ENCODE measurements at places on chromosomes 3 and 15.

DNA sequence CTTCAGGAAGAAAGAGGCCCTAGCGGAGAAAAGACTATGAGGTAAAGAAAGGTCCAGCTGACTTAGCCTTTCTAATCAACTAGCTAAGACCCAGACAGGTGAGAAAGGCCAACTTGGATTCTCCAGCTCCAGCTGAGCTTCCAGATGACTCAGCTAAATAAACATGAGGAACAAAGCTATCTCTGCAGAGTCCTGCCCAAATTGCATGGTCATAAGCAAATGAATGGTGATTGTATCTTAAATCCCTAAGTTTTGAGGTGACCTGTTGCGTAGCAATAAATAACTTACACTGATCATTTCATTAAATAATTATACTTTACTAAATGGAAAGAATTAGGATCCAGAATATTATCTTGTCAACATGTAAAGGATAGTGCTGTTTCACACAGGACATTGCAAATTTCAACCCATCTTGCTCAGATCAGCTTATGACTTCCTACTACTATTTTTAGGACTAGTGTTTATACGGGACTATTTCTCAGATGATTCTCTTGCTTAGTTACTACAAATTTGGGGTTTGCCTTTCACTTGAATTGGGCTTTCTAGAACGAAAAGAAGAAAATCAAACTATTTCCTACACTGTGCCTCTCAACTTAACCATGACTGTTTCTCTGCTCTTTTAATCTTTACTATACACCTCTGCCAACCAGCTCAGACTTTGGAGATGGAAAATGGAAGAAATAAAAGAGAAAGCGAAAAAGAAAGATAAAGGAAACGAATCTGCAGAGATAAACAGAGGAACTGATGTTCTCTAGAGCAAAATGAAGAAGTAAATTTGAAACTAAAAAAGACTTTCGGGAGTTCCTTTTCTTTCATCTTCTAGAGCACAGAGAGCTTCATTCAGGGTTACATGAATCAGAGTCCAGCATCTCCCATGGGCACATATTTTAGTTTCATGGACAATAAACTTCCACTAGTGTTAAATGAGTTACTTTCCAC, 6.6 kb upstream of the ADGRG7 start:
- no peak for DNase-seq

- DNase-seq: no peak
These were observed 14.8 kb downstream of the MUC13 start for GRCh38 chr3:124919756-124920155.

DNA sequence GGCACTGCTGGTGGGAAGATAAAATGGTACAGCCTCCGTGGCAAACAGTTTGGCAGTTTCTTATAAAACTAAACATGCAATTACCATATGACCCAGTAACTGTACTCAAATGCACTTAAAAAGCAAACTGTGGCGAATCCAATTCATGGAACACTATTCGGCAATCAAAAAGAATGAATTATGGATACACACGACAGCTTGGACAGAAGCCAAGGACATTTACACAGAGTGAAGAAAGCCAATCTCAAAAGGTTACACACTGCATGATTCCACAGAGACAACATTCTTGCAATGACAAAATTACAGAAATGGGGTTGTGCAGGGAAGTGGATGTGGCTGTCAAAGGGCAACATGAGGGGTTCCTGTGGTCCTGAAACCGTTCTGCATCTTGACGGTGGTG, 122.1 kb upstream of the IQSEC1 start:
- DNase-seq: no peak

DNA sequence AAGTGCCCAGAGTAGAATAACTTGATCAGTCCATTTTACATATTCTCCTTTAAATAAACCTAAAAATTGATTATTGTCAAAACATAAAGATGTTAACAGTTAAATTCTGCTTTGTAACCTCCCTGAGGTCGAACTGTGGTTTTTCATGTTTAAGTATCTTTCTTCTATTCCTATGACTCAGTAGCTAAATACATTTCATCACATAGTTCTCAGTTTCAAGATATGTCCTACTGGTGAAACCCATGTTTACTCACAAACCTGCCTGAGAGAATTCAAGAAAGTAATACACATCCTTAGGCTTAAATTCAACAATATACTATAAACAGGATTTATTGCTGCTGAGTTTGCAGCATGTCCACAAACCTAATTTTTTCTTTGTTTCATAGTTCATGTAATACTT, 692.9 kb downstream of the ZPLD1 start:
- no peak for DNase-seq

DNA sequence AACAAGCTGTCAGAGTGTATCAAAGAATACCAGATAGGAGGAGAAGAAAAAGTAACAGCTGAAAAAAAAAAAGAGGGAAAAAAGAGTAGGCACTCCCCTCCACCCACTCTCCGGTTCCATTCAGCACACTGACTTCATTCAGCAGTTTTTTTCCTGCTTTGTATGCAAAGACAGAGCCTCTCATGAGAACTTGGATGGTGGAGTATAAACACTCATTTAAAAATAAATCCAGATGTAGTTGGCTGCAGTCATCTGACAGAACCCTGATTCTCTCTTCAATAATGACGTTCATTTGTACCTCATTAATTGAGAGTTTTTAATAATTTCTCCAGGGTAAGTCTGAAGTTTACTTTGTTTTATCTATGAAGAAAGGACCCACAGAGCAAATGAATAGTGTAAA, 81.0 kb downstream of the TMEM108 start:
- no peak for DNase-seq

DNA sequence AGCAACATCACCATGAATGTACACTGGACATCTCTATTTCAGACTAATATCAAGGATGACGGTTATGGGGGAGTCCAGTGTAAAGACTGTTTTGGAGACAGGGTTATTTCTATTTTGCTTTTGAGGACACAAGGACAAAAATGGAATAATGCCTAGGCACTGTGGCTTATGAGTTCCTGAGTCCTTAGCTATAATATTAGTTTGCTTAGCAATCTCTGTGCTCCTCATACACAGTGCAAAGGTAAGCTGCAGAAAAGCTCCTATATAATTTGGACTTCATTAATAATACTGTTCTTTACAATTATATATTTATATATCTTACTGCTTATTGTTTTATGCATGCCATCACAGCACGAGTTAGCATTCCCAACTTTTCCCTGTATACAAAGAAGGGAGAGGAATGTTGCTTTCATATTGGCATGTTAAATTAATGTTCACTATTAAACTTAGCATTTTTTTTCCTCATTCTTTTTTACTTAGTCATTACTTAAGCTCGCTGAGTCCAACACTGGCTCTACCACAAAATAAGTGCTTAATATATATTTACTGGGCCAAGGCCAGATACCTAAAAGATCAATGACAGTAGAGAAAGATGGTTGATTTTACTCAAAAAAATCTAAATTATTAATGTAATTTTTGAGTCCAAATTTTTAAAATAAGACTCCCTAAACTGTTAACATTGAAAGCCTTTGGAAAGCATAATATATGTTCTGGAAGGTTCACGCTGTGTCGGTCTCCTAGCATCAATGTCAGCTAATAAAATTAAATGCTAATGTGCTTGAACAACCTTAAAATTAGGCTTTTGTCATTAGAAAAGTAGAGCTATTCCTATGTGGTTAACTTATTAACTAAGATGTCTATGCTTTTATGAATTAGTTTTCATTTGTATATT, 13.8 kb downstream of the THBS1 start:
- DNase-seq: no peak

GRCh38 chr3:137987723-137988122, 22.2 kb upstream of the CLDN18 start:
- no peak for DNase-seq

DNA sequence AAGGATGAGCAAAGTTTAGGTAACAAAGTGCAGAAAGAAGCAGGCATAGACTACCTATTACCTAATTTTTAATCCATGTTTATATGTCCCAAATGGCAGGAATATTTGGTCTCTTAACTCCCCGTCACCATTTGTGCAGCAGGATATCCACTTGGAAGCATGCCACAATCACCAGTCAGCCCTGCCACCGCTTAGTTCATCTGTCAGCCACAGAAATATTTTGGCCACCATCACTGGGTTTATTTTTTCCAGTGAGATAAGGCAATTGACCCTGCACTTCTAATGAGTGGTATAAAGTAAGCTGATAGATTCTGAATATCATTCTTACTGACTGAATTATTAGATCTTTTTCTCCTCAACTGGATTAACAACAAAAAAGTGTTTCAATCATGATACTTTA, 152.9 kb upstream of the SOX2 start:
- no peak for DNase-seq

- no peak for DNase-seq
These were observed 68.0 kb upstream of the MBNL1 start for GRCh38 chr3:152200476-152201420.

- DNase-seq: no peak
These were observed 57.8 kb upstream of the CPOX start for GRCh38 chr3:98650971-98651779.

- no peak for DNase-seq
These were observed 589.6 kb downstream of the PDCD6IP start for GRCh38 chr3:34387826-34388564.

- DNase-seq: no peak
These were observed 42.9 kb downstream of the SCN5A start for GRCh38 chr3:38606561-38606960.

- DNase-seq: no peak
These were observed 23.1 kb downstream of the ALPK3 start for GRCh38 chr15:84840255-84840654.

DNA sequence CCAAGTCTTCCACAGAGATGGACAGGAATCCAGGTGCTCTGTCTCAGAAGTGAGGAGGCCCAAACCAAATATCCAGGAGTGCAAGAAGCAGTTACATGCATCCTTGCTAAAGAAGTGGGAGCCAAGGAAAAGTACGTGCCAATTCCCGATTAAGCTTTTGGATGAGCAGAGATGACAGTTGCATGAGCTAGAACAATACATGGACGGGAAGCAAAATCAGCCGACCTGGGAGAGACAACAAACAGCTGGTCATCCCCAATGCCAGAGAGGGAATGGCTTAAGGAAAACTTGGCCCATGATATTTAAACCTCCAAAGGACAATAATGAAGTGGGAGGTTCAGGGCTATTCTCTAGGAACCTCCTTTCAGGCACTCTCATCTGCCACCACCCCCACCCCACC, 86.0 kb upstream of the ABHD17C start:
- DNase-seq: no peak

GRCh38 chr3:51646091-51646490, 25.0 kb upstream of the TEX264 start:
- DNase-seq: no peak

Data from NCI-H1417 treated with DMSO at 0.1 percent for 48 hours (cell line).